Stimulated activated CD4-positive, alpha-beta T cell treated with anti-CD3 and anti-CD28 coated beads, Interleukin-1b, Interleukin-23, amount 100 ng/mL, for 4 hours (primary cell): ENCODE measurements at places on chromosomes 7 and 10.

GRCh38 chr10:23070913-23071218 lies 24.5 kb upstream of the MSRB2 start:
- no peak for DNase-seq

DNA sequence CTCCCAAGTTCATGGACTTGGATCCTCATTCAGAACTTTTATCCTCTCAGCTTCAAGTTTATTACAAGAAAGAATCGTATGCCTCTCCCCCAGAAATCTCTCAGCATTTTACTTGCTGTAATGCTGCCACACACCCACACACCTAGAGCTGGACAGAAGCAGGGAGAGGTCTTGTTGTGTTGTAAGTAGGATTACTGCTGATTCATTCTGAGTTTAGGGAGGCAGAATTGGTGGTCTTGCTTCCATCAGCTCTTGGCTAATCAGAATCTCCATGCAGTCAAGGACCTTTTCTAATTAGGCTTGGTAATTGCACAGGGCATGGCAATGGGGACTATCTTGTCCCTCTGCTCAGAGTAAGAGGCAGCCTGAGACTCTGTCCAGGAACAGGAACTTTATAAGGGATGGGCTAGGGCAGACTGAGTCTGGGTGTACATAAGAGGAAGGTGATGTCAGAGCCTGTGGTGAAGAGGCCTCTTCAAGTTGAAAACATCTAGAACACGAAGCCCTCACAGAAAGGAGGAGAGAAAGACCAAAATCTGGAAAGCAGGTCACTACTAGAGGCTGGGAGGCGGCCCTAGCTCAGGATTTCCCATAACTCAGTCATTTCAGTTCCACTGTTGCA lies 7.0 kb upstream of the PTPRE start:
- DNase-seq: no peak

GRCh38 chr7:158140538-158141220 lies 446.9 kb downstream of the PTPRN2 start:
- no peak for DNase-seq

GRCh38 chr7:131110297-131111080 lies 217.2 kb upstream of the MKLN1 start:
- no peak for DNase-seq

DNA sequence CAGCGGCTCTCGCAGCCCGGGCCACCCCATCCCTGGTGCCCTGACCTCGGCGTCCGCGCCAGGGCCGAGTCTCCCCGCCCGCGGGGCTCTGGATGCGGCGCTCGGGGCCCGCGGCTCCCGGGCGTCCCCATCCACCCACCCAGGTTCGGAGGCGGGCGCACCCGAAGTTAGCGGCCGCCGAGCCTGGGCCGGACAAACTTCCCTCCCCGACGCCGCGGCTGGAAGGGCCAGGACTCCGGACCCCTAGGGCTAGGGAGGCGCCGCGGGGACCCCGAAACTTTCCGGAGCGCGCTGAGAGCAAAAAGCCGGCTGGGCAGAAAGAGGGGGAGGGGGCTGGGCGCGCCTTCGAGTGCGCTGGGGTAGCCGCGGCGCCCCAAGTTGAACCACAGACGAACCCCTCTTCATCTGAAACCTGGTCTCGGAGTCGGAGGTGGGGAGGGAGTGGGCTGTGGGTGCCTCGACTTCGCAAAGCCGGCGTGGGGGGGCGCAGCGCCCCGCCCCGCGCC lies 3.7 kb upstream of the ELFN1 start:
- DNase-seq: no peak

DNA sequence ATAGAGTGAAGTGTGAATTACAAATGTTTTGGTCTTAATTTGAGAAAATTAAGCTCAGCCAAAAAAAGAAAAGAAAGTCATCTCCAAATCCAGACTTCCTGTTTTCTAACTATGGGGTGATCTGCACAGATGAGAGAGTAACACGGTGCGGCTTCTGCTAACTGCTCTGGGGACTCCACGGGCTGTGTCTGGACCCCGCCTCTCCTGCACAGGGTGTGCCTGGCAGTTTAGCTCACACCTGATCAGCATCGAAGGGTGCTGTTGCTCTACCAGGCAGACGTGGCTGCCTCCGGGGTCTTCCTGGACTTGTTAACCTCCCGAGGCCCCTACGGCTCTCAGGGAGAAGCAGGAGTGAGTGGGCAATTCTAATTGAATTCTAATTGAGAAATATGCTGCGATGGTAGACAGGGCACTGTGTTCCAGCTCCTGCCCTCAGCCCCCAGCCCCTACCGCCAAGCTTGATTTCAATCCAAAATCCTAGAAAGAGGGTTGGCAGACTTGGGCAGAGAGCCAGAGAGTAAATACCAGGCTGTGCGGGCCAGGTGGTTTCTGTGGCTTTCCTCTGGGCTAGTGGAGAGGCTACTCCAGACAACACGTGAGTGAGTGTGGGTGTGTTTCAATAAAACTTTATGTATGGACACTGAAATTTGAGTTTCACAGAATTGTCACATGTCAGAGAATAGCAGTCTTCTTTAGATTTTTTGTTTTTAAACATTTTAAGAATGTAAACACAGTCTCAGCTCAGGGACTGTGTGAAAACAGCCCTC lies 13.4 kb downstream of the SHH start:
- no peak for DNase-seq
